Fibroblast of the aortic adventitia (primary cell): ENCODE measurements at places on chromosomes 5 and 9. TPM values are rescaled to one million over a fixed set of nuclear protein-coding genes. Genes with fewer than 3 reads are reported as not detected.
A peak's percentile ranks its signal among the peaks of the same experiment; 100 is the strongest.

LCN15 gene
- total RNA-seq = not detected in 2 replicates

DNA sequence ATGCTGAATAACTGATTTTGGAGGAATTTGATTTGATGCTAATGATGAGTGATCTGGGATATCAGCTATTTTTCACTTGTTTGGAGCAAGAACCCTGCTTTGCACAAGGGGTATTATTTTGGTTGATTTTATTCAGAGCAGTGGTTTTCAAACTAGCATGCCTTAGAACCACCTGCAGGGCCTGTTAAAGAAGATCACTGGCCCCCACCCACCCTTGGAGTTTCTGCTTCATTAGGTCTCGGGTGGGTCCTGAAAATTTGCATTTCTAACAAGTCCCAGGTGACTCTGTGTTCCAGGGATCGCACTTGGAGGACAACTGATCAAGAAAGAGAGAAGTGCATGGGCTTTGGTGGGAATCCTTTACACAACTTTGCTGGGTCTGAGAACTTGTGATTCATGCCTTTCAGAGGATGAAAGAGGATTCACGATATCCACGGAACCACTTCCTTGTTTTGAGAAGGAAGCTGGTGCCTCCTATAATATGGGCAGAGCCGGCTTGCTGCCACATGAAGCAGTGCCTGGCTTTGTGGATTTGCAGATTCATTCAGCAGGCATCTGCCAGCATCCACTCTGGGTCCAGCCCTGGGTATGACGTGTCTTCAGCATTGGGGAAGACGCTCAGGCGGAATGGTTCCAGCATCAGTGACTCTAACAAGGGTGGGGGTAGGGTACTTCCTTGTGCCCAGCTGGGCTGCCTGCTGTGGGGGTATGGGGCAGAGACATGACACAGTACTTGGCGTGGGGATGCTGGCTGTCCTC lies 106.6 kb upstream of the PITX1 start:
- peak; percentile 35 for DNase-seq

TAF11L10 gene
- total RNA-seq = not detected in 2 replicates

ENTREP1 gene
- total RNA-seq = 0.18 and 0.41 TPM in 2 replicates

FGF1 gene
- 1.2 and 3.4 TPM in 2 replicates for total RNA-seq

DNA sequence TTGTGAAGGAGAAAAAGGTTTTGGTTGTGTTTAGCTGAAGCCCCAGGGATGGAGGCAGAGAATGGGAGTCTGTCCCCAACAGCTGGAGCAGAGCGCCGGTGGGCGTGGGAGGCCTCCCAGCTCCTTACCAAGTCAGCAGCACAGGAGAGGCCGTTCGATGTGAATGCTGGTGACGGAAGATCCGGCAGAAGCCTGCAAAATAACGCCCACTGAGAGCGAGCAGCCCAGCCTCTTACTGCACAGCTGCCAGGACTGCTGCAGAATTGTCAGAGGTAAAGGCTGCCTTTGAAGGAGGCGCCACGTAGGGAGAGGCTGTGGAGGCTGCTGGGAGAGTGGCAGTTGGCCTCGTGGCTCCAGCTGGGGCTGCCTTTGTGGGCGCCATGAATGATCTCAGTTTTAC lies 26.2 kb downstream of the ANGPTL2 start:
- no peak for DNase-seq

- DNase-seq = no peak
These were observed 24.3 kb upstream of the OTULINL start for GRCh38 chr5:14557203-14557770.

DNA sequence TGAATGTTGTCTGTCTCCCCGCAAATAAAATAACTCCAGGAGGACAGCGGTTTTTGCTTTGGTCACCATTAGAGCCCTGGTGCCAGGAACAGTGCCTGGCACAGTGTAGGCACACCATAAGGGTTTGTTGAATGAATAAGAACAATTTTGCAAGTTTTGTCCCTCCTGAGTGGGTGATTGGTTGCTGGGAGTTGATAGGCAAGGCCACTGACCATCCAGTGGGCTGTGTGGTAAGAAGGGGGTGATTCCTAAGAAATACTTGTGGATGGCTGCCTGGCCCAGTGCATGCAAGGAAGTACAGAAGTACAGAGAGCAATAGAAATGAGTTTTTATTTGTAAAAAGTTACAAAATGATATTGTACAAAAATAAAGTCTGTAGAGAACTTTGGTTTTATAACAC lies 27.5 kb downstream of the GDNF start:
- DNase-seq = no peak

PCDHB2 gene
- 0.36 and 0.82 TPM in 2 replicates for total RNA-seq

- DNase-seq = peak; percentile 87
These were observed 213.0 kb downstream of the CRB2 start for GRCh38 chr9:123568691-123569688.

RASGRF2 gene
- total RNA-seq = 0.49 and 3.3 TPM in 2 replicates

HMCN2 gene
- total RNA-seq = not detected in 2 replicates

GRCh38 chr9:115207003-115207836 lies 89.3 kb upstream of the TNC start:
- no peak for DNase-seq

DNA sequence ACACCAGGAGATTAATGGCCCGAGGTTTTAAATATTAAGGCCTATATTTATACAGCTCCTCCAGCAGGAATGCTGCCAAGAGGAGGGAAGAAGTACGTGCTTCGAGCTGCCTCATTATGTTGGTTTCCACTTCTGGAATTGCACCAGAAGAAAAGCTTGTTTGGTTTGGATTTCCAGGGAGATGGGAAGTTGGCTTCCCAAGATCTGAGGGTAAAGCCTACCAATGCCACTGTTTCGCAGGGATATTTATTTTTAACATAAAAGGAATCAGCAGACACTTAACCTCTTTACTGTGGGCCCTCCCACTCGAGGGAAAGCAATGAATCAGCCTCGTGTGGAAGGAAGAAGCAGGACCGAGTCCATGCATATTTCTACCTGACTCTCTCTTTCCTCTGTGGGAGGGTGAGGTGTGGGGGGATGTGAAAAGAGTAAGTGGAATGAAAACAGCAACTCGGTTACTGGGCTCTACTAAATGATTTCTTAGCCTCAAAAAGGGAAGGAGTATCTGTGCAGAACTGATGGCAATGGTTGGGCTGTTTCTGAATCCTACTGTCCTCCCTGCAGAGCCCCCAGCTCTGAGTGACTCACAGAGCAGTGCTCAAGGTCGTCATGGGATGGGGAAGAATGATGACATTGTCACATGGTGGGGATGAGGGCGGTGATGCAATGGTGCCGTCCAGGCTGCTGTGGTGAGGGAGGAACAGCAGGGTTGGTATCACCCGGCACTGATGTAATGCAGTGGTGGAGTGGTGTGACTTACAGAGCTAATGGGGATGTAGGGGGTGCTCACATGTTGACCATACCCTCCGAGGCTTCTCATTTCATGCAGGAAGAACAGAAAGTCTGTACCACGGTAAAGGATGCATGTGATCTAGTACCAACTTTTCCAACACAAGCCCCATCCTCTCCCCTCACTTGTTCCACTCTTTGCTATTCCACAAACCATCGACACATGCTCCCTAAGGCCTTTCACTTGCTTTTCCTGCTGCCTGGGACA lies 215.0 kb upstream of the PANK3 start:
- peak; percentile 63 for DNase-seq

DNA sequence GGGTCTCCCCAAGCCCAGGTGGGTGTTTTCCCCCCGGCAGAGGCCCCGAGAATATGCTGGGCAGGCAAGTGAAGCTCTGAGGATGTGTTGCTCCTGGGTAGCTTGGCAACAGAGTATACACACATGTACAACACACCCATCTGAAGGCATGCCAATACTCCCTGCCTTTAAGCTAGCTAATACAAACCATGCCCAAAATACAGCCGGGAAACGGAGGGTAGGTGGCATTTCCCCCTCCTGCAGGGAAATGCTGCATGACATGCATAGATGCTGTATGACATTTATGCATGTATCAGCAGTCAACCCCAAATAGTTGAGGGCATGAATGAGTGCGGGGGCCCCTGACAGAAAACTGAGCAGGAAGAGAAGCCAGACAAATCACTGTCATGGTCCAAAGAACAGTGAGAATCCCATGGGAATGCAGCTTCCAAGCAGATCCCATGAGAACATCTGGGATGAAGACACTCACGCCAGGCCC lies 614.1 kb downstream of the EBF1 start:
- peak; percentile 60 for DNase-seq

GRCh38 chr5:138596105-138596881 lies 21.1 kb upstream of the HSPA9 start:
- no peak for DNase-seq

GCNT4 gene
- total RNA-seq = 2.5 and 9.3 TPM in 2 replicates

GLRA1 gene
- not detected in 2 replicates for total RNA-seq

GRCh38 chr9:76181781-76182180 lies 212.4 kb downstream of the RFK start:
- no peak for DNase-seq

PCDHA4 gene
- 0.09 and 1.1 TPM in 2 replicates for total RNA-seq

IFNB1 gene
- total RNA-seq = not detected in 2 replicates

SYK gene
- total RNA-seq = not detected in 2 replicates

TAF11L5 gene
- total RNA-seq = not detected in 2 replicates

GRCh38 chr5:80487444-80487828 lies 464 bp upstream of the FAM151B start:
- DNase-seq = no peak

GRCh38 chr5:173954671-173955521 lies 34.1 kb upstream of the C5orf47 start:
- DNase-seq = peak; percentile 13

DNA sequence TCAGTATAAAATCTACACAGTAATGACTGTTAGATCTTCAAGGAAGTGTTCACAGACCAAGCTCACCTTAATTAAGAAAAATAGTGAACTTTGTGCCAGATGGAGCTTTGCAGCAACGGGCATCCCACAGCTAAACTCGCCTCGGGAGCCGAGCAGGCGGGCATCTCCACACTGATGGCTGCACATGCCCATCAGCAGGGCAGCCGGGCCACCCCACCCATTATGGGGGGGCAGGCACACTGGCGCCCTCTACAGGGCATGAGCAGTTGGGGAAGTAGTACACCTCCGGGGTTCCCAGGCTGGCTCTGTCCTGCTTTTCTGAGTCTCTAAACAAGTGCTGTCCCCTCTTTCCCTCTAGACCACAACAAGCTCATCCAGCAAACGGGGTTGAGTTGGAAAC lies 21.6 kb downstream of the ANKS6 start:
- no peak for DNase-seq

PCDHA1 gene
- total RNA-seq = 0.09 TPM in 1 of 2 replicates, not detected in the other

- DNase-seq = no peak
These were observed 83.9 kb downstream of the DCP2 start for GRCh38 chr5:113060408-113061025.

DNA sequence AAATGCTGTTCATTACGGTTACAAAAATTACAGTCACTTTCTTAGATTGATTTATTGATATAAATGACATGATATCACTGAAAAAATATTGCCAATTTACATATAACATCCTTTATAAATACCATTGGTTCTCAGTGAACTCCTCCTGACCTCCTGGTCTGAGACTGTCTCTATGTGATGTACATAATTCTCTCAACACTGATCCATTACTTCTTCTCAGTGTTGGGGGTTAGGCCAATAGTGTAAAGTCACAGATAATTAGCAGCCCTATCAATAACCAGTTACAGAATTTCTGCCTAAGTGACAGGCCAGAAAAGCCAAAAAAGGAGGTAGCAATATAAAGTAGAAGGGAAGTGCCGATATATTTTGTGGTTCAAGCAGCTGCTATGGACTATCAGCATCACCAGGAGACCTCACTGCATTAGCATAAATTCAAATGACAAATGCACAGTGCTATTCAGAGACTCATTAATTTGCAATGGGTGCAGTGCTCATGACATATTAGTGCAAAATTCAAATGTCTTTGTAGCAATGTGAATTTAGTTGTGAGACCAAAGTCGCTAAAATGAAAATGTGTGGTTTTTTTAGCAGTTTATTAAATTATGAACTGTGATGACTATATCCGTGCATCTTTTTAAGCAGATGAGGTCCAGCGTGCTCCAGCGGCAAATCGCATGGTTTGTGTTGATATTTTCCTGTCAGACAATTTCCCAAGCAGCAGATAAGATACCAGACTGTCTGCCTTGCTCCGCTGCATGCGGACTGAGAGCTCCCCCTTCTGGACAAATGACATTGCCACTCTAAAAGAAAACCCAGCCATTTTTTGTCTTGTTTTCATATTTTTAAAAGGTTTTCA lies 144.6 kb downstream of the CETN3 start:
- peak; percentile 82 for DNase-seq

- DNase-seq = peak; percentile 87
These were observed 49.9 kb upstream of the TTC23L start for GRCh38 chr5:34789021-34789531.

GLT6D1 gene
- total RNA-seq = not detected in 2 replicates

NOTCH1 gene
- 8.8 and 8.9 TPM in 2 replicates for total RNA-seq
